Naive thymus-derived CD4-positive, alpha-beta T cell (primary cell): ENCODE measurements at places on chromosomes 11 and 22.

DNA sequence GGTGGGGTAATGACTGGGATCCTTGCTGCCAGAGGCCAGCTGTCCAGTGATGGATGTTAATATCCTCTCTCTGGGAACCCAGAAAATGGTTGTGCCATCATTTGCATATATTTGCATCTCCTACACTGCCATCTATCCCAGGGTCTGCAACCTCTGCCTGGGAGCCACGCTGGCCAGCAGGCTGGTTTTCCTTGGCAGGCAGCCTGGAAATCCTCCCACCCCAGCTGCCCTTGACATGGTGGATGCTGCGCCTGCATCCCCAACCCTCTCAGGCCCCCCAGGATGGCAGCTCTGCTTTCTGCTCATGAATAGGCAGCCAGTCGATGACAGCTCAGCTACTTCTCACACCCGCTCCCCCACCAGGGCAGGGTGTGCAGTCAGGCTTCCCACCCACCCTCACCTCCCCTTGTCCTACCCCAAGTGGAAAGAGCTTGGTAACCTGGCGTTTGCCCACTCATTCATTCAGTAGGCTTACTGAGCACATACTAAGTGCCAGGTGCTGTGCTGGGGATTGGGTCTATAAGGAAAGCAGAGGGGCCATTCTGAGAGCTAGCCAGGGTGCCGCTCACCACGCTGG, 202.5 kb downstream of the TRIM29 start:
- no peak for DNase-seq

GRCh38 chr11:1074244-1075221, at the start of gene MUC2:
MUC2 (plus strand) TSS chr11:1074874.
- peak; percentile 19 for DNase-seq

- DNase-seq, result no peak
These were observed 313.5 kb downstream of the MIAT start for GRCh38 chr22:26970809-26971394.

- DNase-seq, result no peak
These were observed 18.3 kb upstream of the MICALL1 start for GRCh38 chr22:37887584-37888378.

DNA sequence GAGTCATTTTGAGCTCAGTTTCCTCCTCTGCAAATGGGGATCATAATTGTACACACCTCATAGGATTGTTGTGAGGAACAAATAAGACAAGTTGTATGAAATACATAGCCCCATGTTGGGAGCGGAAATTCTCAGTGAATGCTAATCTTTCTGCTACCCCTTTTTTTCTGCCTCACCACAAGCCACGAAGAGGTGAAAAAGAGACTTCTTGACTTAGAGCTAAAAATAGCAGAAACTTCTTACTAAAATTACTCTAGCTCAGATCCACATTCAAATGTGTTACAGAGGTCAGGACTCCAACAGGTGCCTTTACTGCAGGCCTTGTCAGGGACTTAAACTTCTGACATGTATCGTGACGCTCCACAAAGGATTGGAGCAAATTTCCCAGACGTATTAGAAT, 128.5 kb downstream of the MIAT start:
- no peak for DNase-seq

- no peak for DNase-seq
These were observed 76.3 kb downstream of the PRCP start for GRCh38 chr11:82823647-82824619.

DNA sequence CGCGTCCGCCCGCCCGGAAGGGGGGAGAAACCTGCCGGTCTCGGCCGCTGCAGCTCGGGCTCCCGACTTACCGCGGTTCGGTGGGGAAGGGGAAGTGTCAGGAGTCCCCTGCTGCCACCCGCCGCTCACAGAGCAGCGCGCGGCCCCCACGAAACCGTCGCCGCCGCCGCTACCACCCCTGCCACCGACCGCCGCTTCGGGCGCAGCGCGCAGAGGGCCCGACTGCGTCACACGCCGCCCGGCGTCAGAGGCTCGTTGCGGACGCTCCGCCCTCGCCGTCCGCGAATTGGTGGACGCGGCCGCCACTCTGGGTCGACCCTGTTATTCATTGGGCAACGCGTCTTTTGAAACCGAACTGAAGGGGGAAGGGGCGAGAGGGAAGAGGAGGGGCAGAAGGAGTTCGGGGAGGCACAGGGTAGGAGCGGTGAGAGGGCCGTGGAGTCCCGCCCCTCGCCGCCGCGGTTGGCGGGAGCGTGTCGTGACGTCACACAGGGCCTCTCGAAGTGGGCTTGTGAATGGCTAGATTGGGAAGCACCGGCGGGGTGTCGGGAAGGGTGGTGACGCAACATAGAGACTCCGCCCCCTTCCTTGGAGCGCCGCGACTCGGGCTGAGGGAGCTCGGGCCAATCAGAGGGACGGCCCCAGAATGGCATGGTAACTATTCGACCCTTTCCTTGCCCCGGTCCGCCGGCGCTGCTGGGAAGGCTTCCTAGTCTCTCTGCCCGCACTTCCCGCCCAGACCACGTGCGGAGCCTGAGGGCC, at the start of gene NUP98:
TSS of gene NUP98 (minus strand) at position 226 of the 762 bp plus-strand sequence. CDS start 15,437 bp downstream, outside the sequence.
- DNase-seq, result peak; percentile 100

DNA sequence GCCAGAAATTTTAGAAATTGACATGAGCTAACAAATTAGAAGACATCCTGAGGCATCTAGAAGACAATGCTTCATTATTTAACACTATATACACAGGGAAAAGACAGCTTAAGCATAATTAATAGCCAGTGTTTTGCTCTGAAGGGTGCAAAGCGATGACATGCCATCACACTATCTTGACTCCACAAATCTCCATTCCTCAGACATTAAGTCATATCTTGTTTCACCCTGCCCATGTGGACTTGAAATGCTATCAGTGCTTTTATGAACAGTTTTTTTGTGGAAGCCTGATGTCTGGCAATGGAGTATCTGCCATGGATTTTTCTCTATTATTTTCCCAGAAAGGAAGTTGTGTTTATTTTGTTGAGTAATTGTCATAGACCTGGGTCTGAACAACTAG, 2.3 kb downstream of the CARD18 start:
- DNase-seq, result no peak

- DNase-seq, result no peak
These were observed 249.6 kb upstream of the B3GAT1 start for GRCh38 chr11:134661660-134662059.

- no peak for DNase-seq
These were observed 33.2 kb downstream of the PAK1 start for GRCh38 chr11:77440678-77441077.

DNA sequence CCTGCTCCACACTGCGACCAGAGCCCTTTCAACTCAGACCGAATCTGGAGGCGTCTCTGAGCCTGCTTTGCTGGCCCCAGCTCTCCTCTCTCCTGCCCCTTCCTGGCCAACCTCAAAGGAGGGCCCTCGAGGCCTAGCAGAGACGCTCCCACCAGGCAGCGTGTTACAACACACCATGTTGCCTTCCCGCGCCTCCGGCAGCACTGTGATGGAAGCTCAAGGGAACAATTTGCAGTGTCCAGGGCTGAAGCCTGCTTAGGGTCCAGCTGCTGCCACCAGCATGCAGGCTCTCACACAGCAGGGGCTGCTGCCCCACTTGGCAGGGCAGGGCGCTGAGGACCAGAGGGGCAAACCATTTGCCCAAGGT, 18.4 kb downstream of the LINC01488 start:
- DNase-seq, result no peak

DNA sequence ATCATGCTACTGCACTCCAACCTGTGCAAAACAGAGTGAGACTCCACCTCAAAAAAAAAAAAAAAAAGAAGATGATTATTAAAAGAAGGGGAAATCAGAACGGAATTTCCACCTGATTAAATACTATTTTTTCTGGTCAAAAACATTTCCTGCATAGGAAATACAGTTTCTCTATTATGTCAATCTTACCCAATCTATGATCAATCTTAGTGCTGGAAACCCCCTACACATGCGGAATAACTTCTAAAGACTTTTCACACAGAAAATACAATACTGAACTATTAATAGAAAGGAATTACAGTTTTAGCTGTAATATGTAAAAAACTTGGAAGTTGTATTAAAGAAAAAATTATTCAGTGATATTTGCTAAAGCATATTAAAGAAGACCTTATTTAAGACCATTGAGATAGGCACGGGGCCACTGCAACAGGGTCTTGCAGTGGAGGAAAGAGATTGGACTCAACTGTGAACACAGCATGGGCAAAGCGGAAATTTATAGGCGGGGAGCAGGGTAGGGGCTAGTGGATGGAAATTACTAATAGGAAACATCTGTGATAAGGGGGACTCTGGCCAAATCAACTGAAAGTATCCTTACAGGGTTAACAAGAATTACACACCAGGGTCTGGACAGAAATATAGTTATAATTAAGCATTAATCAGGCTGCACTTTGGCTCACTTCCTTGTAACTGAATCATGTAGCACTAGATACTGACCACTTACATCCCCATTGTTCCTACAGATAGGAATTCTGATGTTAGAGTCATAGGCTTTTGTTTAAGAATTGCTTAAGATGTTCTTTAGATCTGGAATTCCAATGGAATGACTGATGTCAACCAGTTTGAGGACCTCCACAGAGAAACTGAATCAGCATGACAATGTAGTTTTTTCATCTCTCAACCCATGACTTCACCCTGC, 411.5 kb upstream of the DDI1 start:
- no peak for DNase-seq

- peak; percentile 80 for DNase-seq
These were observed at the start of gene NOL12 for GRCh38 chr22:37686002-37686982. NOL12 (plus strand) TSS chr22:37686343; CDS start chr22:37686393, 50 bp downstream.

- DNase-seq, result no peak
These were observed 1.2 kb upstream of the ASCL2 start for GRCh38 chr11:2271327-2272227.

DNA sequence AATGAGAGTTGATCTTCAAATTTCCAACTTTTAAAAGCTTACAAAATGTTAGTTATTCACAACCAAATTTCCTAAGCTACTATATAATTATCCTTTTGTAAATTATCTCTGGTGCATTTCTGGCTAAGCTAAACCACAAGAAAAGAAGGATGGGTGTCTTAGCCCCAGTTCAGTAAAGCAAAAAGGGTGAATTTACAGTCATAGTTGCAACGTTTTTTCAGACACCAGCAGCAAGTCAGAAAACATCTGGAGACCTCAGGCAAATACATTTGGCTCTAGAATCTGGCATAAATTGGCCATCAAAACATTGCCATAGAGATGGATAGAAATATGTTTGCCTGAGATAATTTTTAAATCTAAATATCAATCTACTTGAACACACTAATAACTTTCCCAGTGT, 257.0 kb downstream of the GUCY1A2 start:
- DNase-seq, result no peak

- no peak for DNase-seq
These were observed 32.3 kb downstream of the AMOTL1 start for GRCh38 chr11:94800414-94800813.

- DNase-seq, result no peak
These were observed 26.7 kb upstream of the ETS1 start for GRCh38 chr11:128614026-128614425.

- no peak for DNase-seq
These were observed 5.3 kb downstream of the NHERF4 start for GRCh38 chr11:119190531-119190930.

DNA sequence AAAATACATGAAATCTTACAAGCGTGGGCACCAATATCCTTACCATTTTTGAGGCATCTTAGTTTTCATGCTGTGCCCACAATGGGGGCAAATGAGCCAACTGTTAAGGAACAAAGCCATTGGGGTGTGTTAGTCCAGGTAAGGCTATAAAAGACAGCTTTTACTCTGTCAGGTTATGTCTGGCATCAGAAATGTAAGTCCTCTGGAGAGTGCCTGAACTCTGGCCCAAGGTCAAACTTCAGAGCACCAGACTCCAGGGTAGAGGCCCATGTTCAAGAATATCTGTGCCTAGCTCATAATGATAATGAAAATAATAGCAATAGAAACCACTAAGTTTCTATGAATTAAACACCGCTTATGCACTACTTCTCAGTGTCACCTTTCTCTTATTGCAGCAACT, 105.5 kb downstream of the CSNK2A3 start:
- no peak for DNase-seq

DNA sequence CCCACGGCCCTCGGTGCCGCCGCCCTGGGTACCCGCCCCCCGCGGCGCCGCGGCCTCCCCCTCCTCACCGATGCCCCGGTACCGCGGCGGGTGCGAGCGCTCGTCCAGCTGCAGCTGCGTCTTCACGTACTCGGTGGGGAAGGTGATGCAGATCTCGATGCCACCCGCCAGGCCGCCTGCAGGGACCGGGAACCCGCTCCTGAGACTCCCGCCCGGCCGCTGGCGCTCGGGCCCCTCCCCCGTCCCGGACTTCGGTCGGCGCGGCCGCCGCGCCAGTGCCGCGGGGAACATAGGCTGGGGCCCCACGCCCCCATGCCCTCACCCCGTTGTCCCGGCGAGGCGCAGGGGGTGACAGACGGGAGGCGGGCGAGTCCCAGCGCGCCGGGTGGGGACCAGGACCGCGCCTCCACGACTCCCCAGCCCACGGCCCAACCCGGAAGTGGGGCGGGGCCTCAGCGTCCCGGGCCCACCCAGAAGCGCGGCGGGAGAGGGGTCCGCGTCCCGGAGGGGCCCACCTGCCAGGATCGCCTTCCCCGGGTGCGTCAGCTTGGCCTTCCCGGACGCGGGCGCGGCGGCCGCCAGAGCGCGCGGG, 375 bp downstream of the SLC25A1 start:
- peak; percentile 51 for DNase-seq

DNA sequence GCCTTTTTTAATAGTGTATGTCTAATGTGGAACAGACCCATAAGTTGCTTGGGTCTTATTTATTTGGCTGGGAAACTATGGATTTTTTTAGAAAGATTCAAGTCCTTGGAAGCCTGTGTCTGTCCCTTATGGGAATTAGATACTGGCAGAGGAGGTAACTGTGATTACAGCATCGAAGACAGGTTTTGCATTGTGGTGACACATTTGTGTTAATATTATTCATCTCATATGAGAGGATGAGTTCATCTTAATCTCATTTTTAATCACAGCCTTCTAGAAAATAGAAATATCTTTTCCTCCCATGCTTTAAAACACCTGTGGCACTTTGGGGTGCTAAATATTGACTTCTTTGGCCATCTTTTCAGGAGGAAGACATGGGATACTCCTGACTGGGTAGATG, 9.2 kb downstream of the TAB1 start:
- DNase-seq, result no peak

- DNase-seq, result no peak
These were observed 11.3 kb downstream of the SLC17A6 start for GRCh38 chr11:22349491-22349890.
